ENCODE measurements at places on chromosomes 5 and 9.

DNA sequence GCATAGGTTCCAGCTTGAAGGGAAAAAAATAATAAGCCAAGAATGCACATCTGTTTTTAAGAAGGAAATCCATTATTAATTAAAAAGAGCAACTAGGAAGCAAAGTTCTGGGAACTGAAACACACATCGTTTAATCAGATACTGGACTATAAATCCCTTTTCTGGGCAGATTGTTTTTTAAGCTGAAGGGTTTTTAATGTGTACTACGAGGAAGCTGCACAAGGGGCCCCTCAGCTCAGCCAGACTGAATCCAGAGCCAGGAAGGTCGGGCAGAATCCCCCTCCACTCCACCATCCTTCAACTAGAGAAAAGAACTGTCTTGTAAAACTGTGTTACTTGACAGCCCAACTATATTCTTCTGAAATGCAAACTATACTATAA, 49.2 kb downstream of the ROR2 start:
- no peak for DNase-seq

DNA sequence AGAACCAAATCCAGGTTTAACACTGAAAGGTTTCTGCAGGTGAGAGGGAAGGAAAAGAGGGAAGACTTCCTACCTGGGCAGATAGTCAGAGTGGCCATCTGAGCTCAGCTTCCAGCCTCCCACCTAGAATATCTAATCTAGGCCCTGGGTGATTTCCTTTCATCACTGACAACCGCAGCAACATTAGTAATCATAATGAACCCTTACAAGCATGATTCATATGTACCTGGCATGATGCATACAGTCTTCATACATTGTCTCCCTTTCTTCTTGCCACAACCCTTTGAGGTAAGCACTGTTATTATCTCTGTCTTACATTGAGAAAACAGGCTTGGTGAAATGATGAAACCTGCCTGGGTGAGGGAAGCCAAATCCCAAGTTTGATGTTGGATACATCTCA, 13.5 kb downstream of the AFAP1L1 start:
- DNase-seq: no peak

DNA sequence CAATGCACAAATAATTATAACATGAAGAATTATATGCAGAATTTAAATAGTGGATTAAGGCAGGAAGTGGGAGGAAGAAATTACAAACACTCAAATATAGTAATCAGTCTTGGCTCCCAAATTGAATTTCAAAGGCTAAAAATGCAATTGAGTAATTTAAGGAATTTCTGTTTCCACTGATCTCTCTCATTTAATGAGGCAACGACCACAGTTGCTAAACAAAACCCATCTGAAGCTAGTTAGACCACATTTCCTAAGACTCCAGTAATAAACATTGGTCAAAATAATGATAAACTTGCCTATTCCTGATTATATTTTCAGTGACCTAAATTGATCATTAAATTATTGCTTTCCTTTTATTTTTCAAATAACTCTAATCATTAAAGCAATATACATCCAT, 174.3 kb upstream of the GRIN3A start:
- no peak for DNase-seq

DNA sequence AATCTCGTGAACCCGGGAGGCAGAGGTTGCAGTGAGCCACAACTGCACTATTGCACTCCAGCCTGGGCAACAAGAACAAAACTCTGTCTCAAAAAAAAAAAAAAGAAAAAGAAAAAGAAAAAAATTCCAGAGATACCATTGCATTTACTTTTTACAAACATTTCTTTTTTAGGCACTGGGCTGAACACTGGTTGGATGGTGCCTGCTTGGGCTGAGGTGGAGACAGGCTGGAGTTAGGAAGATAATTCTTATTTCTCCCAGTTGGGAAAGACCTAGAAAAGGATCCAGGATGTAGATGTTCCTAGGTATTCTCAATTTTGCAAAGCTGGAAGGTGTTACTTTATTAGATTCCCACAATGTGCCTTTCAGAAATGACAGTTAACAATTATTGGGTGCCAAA, 49.9 kb upstream of the JMY start:
- DNase-seq: no peak

DNA sequence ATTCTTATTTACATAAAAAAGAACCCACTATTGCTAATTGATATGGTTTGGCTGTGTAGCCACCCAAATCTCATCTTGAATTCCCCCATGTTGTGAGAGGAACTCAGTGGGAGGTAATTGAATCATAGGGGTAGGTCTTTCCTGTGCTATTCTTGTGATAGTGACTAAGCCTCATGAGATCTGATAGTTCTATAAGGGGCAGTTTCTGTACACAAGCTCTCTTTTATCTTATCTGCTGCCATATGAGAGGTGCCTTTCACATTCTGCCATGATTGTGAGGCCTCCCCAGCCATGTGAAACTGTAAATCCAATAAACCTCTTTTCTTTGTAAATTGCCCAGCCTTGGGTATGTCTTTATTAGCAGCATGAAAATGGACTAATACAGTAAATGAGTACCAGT, 58.2 kb upstream of the PRR16 start:
- DNase-seq: no peak

DNA sequence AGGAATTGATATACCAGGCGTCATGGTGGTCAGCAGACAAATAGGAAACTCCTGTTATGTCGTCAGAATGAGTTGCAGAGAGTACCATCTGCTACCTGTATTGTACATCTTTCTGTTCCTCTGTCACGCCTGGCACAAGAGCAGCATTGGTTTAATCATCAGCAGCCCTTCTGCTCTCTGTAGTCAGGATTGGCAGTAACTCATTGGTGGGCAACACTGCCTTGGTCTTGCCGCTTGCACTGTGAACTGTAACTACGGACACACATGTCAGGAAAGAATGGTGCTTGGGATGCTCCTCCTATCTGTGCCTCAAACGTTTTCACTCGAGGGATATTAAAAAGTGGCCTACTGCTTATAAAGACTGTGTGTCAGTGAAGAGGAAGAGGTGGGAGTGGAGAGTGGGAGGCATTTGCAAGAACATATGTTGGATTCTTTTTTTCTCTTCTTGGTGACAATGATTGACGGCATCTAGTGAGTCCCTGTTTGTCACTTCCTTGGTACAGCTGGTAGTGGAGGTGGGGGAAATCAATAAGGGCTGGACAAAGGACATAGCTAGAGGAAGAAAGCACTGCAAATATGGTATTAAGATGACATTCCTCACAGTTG, 76.6 kb downstream of the F2RL2 start:
- DNase-seq: peak; percentile 36

GRCh38 chr5:134437847-134438581, 26.3 kb upstream of the CDKN2AIPNL start:
- no peak for DNase-seq

DNA sequence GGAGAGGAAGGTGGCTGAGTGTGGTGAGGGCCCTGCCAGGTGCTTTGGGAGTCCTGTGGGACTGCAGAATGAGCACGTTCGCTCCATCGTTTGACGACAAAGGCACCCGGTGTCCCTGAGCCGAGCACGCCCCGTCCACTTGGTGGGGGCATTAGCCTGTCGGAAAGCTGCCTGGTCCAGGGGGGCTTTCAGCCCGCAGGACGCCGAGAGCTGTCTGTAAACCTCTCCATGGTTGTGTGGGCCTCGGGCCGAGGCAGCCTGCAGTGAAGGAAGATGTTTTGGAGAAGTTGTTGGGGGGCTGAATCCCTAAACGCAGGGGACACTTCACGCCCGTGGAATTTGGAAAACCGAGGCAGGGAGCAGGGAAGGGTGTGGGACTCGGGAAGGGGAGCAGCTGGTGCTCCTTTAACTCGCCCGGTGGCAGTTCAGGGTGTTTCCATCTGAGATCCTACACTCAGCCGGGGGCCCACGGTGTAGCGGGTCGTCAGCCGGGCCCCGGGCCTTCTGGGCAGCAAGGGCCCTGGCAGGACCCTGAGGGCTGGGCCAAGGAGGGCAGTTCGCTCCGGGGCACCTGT, 53.8 kb downstream of the MRPL36 start:
- no peak for DNase-seq

- DNase-seq: no peak
Observed at GRCh38 chr9:78986446-78986845, 585.3 kb upstream of the TLE4 start.

GRCh38 chr5:83167538-83167937, 90.2 kb downstream of the XRCC4 start:
- DNase-seq: no peak

GRCh38 chr9:20805766-20806165, 121.7 kb downstream of the FOCAD start:
- DNase-seq: no peak

- DNase-seq: no peak
Observed at GRCh38 chr5:82425591-82425990, 147.4 kb upstream of the RPS23 start.

GRCh38 chr9:90893706-90894105, 92.1 kb downstream of the SYK start:
- DNase-seq: no peak

- peak; percentile 58 for DNase-seq
Observed at GRCh38 chr5:53481887-53482716, 1.7 kb downstream of the FST start.

GRCh38 chr5:132561601-132562000, 4.8 kb downstream of the RAD50 start:
- no peak for DNase-seq

- no peak for DNase-seq
Observed at GRCh38 chr9:16551692-16552091, 318.8 kb downstream of the BNC2 start.

- peak; percentile 56 for DNase-seq
Observed at GRCh38 chr5:176619203-176619568, 9.2 kb upstream of the GPRIN1 start.

DNA sequence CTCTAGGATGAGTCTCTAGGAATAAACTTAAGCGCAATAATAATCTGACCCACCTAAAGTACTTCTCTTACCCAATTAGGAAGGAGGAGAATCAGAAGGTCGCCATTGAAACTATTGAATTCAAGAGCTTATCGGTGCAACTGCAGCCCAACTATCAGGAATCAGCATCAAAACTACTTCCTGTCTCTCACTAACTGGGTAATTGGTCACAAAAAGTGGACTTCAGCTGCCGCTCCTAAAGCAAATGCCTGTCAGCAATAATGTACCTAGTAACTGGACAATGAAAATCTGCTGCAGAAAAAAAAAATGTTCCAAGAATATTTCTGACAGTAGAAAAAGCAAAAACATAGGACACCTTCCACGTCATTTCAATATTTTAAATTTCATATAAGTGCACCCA, 3.3 kb downstream of the OR1L8 start:
- DNase-seq: no peak

- DNase-seq: no peak
Observed at GRCh38 chr9:133132174-133132573, 11.1 kb upstream of the RALGDS start.

DNA sequence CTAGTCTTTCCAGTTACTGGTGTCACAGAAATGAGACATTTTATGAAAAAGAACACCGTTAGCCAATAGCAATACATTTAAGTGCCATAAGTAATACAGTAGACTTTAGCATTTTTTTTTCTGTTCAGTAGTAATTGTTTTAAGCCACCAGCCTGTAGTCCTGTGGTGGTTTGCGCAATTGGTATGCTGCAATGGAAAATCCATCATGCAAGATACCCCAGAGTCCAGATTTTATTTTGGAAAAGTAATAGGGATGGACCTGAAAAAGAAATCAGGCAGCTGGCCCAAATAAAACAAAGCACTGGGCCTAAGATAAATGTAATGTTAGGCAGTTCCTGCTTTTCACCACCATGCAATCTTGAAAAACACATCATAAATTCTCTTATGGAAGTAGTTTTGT, 94.6 kb upstream of the RASGRF2 start:
- DNase-seq: no peak

GRCh38 chr5:172772112-172772906, 1.3 kb upstream of the DUSP1 start:
- DNase-seq: peak; percentile 92

- no peak for DNase-seq
Observed at GRCh38 chr5:147234239-147234824, 494 bp upstream of the STK32A start.

GRCh38 chr5:57172466-57173318, 1.2 kb upstream of the GPBP1 start:
- DNase-seq: no peak

- DNase-seq: no peak
Observed at GRCh38 chr9:122396614-122397148, 25.9 kb downstream of the PTGS1 start.

- DNase-seq: no peak
Observed at GRCh38 chr9:121206516-121207370, 5.1 kb upstream of the RAB14 start.

DNA sequence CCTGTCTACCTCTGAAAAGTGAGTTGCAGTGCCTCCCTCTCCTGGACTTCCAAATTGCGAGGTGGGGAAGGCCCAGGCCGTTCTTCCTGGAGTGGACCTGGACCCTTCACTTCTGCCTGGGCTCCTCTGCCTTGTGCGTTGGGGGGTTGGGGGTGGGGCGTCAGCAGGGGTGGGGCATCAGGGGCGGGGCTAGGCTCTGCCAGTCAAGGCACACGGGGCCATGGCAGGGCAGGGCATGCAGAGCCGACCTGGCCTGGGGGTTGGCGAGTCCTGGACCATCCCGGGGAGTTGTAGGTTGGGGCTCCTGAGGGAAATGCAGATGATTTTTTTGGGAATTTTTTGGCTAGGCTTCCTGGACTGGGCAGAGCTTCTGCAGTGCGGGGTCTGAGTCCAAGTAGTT, 87.1 kb downstream of the EHMT1 start:
- no peak for DNase-seq

DNA sequence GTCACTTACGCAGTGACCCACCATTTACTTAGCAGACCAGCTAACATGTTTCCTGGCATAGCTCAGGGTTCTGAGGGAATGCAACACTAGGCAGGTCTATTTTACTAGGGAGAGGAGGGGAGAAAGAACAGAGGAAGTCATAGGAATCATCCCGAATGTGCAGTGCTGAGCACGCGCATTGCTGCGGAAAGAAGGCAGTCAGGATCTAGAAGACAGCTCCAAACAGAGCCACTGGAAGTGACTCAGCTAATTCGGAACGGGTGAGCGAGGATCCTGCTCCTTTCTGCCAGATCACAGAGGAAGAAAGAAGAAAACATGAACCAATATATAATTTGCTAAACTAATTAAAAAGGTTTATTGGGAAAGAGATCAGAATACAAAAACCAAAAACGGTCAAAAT, 339.8 kb downstream of the EFNA5 start:
- no peak for DNase-seq

DNA sequence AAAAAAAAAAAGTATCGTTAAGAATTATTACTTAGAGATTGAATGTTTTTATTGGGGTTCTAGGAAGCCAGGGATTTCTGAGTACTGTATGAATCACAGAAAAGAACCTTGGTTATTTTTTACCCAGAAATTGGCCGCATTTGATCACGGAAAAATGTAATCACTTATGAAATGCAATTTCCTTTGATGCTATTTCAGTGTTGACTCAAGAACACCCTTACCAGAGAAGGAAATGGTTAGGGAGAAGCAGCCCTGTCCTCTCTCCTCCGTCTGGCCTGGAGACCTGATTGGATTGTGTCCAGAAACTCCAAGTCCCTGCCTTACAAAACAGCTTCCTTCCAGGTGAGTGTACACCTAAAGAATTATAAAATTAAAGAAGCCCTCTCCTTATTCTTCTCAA, 116.7 kb downstream of the MED10 start:
- no peak for DNase-seq

DNA sequence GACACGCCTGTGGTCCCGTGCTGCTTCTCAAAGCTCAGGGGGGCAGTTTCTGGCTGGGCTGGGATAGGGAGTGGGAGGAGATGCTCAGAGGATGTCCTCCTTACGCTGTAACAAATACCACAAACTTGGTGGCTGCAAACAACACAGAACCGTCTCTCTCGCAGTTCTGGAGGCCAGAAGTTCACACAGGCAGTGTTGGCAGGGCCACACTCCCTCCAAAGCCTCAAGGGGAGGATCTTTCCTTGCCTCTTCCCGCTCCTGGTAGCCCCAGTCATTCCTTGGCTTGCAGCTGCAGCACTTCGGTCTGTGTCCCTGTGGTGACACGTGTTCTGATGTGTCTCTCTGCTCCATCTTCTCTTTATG, 10.4 kb upstream of the ORM1 start:
- no peak for DNase-seq

Data from HepG2 (cell line).